ENCODE measurements at places on chromosomes 2 and 18.

- DNase-seq, result no peak
These were observed 188.1 kb downstream of the ARL4C start for GRCh38 chr2:234308813-234309195.

DNA sequence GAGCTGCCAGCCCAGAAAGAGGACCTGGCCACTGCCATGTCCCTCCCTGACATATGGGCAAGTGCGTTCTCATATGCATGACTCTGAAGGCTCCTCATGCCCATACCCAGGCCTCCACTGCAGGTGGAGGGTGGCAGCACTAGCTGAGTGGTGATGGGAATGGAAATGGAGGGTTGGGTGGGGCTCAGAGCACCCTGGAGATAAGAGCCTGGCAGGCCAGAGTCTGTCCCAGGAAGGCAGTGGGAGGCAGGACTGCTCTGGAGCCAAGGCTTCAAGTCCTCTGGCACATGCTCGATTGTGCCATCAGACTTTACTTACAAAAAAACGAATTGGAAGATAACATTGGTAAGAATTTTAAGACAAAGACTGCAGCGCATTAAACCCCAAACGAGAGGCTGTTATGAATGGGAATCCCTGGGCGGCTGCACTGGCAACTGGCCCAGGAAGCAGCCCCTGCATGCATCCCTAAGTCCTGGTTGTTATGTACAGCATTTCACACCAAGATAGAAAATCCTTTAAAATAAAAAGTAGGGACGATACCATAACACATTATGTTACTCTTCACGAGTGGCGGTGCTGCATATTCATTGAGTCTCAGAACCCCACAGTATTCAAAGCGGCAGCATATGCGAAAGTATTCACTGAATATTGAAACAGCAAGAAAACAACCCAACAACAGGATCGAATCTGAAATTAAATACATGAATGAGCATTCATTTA lies 81.7 kb upstream of the FAM98A start:
- DNase-seq, result no peak

DNA sequence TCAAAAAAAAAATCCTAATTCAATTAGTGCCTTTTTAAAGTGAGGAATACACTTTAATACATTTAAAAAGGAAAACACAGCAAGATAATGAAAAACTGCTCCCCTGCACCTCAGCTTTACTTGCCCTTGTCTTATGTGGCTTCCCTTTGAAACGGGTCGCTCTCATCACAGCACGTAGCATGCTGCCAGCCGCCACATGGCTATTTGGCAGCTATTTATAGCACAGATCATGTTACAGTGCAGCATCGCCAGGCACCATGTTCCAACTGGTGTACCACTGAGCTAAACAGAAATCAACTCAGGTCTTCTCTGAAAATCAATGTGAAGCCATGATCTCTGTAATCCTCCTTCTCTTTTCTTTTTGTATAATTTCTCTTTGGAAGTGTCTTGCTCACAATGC lies 65.1 kb downstream of the TMEM182 start:
- no peak for DNase-seq

- no peak for DNase-seq
These were observed 105.9 kb downstream of the RBMS1 start for GRCh38 chr2:160387558-160388262.

DNA sequence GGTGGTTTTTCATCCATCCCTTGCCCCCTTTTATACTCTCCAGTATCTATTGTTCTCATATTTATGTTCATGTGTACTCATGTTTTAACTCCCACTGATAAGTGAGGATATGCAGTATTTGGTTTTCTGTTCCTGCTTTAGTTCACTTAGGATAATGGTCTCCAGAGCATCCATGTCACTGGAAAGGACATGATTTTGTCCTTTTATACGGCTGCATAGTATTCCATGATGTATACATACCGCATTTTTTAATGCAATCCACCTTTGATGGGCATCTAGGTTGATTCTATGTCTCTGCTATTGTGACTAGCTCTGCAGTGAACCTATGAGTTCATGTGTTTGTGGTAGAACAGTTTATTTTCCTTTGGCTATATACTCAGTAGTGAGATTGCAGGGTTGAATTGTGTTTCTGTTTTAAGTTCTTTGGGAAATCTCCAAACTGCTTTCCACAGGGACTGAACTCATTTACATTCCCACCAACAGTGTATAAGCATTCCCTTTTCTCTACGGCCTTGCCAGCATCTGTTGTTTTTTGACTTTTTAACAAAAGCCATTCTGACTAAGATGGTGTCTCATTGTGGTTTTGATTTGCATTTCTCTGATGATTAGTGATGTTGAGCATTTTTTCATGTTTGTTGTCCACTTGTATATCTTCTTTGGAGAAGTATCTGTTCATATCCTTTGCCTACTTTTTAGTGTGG lies 420.2 kb downstream of the THSD7B start:
- DNase-seq, result no peak

- DNase-seq, result no peak
These were observed 229.8 kb upstream of the ACVR2A start for GRCh38 chr2:147614979-147615470.

- DNase-seq, result no peak
These were observed 53.9 kb downstream of the INO80D start for GRCh38 chr2:206031950-206032567.

DNA sequence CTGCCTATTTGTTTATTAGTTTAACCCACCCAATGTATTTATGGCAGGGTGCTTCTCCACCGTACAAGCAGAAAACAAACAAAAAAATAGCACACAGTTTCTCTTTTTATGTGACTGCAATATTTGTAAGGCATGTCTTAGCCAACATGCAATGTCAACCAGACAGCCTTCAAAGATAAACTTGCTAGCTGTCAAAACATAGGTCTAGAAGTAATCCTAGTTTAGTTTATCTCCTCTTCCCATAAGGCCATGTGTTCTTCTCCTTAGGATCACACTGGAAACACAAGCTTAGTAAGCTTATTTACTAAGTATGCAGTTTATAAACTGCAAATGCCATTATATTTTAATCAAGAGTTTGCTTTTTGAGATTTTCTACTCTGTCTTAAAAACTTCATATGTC lies 75.6 kb downstream of the LDAH start:
- no peak for DNase-seq

DNA sequence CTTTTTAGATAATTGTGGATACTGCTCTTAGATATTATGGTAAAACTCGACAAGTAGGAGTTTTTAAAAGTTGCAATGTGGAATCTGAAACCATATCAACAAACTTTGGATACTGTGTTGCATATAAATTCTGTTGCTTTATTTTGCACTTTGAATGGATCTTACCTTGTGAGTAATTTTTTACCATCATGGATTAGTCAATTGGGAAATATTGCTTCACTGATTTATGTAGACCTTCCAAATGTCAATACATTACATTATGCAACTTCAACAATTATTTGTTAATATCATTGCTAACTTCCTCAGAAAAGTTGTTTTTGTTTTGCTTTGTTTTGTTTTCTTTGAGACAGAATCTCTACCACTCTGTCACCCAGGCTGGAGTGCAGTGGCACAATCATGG lies 102.0 kb upstream of the SLC38A11 start:
- DNase-seq, result no peak

GRCh38 chr2:241540401-241540770 lies 18.2 kb upstream of the BOK start:
- no peak for DNase-seq

- no peak for DNase-seq
These were observed 49.3 kb downstream of the MMADHC start for GRCh38 chr2:149538138-149538833.

DNA sequence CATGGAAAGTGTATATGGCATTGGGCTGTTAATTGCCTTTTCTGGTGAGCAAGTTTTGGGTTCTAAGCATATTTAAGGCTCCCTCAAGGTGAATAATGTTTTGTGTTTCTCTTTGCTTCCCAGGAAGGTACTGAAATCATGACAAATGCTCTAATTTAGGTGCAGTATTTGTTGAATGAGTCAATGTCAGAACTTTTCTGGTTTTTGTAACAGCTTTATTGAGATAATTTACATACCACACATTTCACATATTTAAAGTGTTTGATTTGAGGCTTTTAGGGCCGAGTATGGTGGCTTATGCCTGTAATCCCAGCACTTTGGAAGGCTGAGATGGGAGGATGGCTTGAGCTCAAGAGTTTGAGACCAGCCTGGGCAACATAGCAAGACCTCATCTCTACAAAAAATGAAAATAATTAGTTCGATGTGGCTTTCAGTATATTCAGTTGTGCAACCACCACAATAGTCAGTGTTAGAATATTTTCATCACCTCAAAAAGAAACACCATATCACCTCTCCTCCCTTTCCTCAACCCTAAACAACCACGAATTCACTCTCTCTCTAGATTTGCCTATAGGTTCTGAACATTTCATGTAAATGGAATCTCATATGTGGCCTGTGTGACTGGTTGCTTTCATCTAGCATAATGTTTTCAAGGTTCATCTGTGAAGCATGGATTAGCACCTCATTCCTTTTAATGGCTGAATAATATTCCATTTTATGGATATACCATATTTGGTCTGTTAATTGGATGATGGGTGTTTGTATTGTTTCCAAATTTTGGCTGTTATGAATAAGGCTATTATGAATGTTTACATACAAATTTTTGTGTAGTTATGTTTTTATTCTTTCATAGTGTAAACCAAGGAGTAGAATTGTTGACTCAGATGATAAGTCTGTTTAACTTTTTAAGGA lies 54.9 kb downstream of the MGAT5 start:
- DNase-seq, result no peak

GRCh38 chr18:9758624-9759075 lies 50.5 kb downstream of the RAB31 start:
- DNase-seq, result no peak

DNA sequence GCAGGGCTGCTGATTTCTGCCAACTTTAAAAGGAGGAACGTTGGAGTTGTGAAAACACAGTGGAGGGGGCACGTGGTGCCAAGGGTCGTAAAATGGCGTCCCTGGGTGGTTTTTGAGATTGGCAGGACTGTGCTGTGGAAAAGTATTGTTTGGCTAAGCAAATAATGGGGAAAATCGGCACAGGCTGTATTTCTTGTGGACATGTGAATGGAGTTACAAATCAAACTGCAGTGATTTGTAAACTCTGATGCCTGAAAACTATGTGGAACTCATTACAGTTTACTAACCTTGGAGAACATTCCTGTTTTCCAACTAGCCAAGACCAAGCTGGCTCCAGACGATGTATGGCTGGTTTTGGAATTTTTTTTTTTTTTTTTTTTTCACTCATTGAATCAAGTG lies 68.7 kb downstream of the KCTD1 start:
- DNase-seq, result no peak

- no peak for DNase-seq
These were observed 23.9 kb downstream of the MYO3B start for GRCh38 chr2:170201734-170202393.

DNA sequence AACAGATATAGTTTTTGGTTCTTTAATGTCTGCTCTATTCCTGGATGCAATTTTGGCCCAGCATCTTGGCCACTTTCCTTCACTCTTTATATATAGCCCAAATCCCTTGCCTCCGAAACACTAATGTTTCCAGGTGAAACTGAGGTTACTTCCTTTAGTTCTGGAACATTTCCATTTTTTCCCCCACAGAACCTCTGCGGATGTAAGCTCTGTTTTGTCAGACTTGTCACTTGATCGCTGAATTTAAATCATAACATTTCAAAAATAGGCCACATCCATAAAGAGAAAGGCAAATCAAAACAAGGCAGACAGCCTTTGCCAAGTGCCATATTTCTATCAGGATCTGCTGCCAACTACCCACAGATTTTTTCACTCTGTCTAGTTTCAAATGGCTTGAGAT lies 115.1 kb downstream of the ANKRD44 start:
- DNase-seq, result no peak

DNA sequence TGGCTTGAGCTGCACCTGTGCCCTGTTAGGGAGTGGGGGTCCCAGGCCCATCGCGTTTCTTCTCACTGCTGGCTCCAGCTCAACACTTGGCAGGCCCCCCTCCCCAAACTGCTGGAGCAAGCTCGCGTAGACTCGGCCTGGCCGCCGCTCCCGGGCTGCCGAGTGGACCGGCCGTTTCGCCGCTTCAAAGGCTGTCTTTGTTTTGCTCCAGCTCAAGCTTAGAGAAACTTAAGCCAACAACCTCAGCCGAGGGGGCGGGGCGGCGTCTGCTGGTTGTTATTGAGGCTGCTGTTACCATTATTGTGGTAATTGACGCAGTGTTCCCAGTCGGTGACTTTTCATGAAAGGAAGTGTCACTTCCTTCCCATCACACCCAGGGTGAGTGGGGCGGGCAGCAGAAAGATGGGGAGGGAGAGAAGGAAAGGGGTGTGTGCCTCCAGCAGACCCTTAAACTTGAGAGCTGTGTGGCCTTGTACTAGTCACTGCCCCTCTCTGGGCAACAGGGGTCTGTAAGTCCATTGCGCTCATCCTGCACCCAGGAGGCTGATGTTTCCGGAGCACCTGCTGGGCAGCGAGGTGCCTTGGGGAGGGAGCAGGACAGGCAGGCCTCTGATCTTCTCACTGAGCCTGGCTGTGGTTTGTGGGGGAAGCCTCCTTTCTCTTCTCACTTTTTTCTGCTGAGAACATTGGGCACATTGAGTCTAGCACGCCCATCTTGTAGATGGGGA lies 2.1 kb downstream of the ARID5A start:
- DNase-seq, result no peak

DNA sequence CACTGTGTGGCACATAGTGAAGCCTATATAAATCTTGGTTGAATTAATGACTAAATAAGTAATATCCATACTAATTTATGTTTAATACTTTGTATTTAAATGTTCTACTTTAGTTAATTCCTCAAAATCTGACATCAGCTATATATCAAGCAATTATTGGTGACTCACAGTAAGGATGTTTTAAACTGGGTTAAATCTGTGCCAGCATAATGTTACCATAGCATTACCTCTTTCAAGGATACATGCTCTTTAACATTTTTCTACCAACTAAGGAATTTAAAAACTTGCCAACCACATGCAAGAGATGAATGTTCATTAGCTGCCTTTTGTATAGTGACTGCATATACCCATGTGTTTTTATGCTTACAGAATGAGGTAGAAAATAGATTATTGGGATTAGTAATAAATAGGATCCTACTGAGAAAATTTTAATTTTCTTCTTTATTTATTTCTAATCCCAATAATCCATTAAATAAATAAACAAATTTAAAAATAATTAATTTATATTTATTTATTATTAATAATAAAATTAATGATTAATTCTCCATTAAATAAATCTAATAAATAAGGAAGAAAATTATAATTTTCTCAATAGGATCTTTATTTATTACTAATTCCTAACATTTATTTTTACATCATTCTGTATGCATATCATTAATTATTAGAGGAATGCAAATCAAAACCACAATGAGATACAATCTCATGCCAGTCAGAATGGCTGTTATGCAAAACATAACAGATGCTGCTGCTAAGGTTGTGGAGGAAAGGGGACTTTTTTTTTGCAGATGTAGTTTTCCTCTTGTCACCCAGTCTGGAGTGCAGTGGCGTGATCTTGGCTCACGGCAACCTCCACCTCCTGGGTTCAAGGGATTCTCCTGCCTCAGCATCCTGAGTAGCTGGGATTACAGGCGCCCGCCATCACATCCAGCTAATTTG lies 410.7 kb upstream of the DSEL start:
- no peak for DNase-seq

DNA sequence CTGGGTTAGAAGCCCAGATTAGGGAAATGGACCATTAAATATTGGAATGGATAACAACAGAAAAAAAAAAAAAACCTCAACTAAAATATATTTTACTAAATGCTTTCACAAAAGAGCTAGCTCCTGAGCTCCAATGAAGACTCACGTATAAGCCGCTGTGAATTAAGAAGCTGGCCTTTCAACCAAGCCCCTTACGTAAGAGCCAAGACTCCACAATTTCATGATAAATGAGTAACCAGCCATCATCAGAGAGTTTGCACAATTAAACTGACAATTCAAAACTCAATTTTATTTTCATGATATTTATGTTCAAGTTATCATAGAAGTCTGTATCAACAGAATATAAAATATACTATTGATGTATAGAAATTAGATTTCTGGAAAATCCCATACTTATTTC lies 70.7 kb upstream of the HNRNPA3 start:
- DNase-seq, result no peak

All from D721Med (cell line).